ENCODE measurements at places on chromosomes 4 and X.

DNA sequence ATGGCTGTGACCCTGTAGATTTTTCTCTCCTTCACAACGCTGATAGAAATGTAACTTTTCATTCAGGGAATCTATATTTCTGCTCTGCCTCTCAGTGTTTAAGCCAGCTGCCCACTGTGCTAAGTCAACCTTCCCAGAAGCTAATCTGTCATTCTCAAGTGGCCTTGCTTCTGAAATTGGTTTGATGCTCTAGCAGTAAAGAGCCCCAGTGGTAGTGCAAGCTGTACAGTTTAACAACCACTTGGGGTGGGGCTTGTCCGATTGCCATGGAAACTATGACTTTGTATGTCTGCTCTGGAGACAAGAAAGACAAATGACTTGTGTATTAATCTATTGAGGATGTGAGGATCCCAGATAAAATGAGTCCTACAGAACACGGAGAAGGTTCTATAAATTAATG, 620.9 kb upstream of the GALNT7 start:
- DNase-seq, result no peak

GRCh38 chr4:11511321-11511720, 82.6 kb upstream of the HS3ST1 start:
- DNase-seq, result no peak

GRCh38 chr4:138821331-138821730, 194.2 kb upstream of the NOCT start:
- no peak for DNase-seq

- DNase-seq, result no peak
These were observed 184.7 kb upstream of the FRMPD4 start for GRCh38 chrX:11953615-11954014.

GRCh38 chr4:58649226-58649625, 1539.0 kb upstream of the IGFBP7 start:
- DNase-seq, result no peak

DNA sequence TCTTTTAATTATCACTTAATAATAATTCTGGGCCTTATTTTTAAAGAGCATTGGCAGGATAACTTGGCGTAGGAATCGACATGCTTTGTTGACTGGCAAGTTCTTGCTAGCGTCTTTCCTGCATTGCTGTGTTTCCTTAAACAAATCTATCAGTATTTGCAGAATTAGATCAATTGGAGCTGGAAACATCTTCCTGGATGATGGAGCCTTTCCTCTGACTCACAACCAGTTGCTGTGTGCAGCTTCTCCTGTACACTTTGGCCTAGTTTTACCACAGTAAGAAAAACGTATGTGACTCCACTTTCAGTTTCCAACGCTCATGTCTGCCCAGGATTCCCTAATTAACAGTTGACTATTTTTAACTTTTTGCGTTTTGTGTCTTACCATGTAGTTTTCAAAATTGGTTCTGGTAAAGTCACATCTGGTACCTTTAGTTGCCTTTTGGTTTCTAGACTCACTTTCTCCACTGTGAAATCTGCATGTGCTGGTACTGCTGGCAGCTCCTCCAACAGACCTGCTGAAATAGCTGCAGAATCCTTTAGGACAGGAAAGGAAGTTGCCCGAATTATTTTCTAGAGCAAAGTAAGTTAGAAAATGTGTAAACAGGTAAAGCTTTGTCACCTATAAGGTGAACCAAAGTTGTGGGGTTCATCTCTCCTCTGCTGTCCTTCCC, 553.2 kb upstream of the FAT1 start:
- no peak for DNase-seq

DNA sequence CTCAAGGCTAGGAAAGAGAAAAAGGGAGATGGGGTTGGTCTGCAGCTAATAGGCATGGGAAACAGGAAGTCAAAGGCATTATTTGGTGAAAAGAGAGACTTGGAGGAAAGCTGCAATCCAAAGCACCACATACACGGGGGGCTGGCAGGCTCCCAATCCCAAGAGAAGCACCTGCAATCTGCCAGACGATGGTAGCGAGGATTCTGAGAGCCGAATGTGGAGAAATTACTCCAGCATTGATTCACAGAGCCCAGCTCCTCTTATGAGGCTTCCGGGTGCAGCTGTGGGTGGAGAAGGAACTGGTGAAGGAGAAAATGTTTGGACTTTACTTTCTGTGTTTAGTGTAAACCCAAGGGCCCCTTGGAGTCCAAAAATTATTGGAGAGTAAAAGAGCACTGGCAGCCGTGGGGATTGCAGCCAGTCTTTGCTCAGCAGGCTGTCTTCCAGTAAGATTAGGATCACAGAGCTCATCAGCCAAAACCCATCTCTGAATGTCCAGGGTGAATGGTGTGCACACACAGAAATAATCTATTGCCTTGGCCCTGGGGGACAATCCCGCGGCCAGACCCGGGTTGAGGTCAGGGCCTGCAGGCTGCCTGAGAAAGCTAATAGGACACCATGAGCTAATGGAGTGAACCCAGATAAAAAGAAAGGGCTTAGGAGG, 197.6 kb downstream of the KIT start:
- DNase-seq, result no peak

All from stimulated activated CD4-positive, alpha-beta T cell treated with anti-CD3 and anti-CD28 coated beads, TNF-alpha, amount 100 ng/mL, for 24 hours (primary cell).